Caki2 (cell line): ENCODE measurements at places on chromosomes 6 and 20. TPM values are rescaled to one million over a fixed set of nuclear protein-coding genes. Genes with fewer than 3 reads are reported as not detected.

DPPA5 gene
- total RNA-seq: not detected in 2 replicates

RWDD2A gene
- total RNA-seq: 3.0 and 8.0 TPM in 2 replicates

METTL24 gene
- total RNA-seq: not detected in 2 replicates

BMP6 gene
- 6.4 and 7.5 TPM in 2 replicates for total RNA-seq

ZSCAN31 gene
- total RNA-seq: 97.8 and 235 TPM in 2 replicates

FNDC11 gene
- 1.1 and 8.2 TPM in 2 replicates for total RNA-seq

GRCh38 chr6:109102762-109103161 is 7.5 kb downstream of the CEP57L1 start:
- DNase-seq: no peak

DNA sequence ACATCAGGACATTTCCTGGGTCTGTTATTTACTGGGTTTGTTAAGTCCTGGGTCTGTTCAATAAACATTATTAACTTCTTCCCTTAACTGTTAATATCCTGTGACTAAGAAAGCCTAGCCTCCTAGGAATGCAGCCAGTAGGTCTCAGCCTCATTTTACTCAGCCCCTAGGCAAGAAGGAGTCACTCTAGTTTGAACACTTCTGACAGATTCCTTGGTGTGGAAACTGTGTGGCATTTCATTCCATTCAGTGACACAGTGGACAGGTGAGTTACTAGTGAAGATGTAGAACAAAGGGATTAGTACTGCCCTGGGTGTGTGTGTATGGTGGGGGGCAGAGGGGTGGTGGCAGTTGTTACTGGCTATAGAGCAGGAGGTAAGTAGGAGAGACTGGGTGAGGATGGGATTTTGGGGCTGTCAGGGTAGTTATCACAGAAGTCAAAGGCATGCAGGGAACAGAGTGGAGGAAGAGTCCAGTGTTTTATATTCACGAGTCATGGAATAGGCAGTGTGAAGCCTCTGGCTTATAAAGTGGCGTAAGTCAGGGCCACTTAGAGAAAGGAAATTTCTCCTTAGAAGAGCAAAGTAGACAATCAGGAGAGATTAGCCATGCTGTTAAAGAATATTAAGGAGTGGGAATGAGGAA is 28.4 kb downstream of the RNF182 start:
- DNase-seq: peak; percentile 11

DNA sequence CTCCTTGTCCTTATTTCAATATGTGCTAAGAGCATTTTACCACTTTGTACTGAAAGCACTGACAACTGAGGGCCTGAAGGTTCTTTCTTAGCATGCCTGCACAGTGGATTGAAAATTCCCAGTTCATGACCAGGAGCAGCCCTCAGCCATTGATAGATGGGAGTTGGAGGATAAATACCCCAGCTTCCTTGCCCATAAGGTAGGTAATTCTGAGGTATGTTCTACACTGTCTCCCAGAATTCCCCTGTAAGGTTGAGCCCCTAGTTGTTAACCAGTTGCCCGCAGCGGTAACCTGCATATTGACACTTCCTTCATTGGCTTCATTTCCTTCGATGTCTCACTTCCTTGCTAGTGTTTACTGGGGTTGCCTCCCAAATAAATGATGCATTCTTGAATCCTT is 162.0 kb downstream of the CDC5L start:
- DNase-seq: no peak

GRCh38 chr20:12916699-12917098 is 92.1 kb upstream of the SPTLC3 start:
- peak; percentile 90 for DNase-seq

DNA sequence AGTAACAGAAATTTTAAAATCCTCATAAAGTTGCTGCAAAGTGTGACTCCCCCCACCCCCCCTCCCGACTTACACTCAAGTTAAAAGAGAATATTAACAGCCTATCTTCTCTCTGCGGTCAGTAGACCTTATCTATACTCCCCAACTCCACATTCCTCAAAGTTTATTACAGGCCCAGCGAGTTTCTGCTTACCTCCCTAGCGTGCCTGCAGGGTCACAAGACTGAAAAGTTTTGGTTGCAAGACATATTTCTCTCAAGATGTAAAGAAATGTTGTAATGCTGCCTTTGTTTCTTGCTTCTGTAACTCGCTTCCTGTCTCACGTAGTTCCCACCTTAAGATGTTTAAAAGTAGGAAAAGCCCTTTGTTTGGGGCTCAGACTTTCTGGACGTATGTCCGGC is 699.6 kb downstream of the PHF3 start:
- DNase-seq: no peak

- no peak for DNase-seq
These were observed 490.3 kb downstream of the COL12A1 start for GRCh38 chr6:74715355-74716085.

GRCh38 chr6:124797224-124797623 is 165.0 kb upstream of the RNF217 start:
- no peak for DNase-seq

GRCh38 chr20:1205802-1206201 is 2.5 kb downstream of the C20orf202 start:
- DNase-seq: no peak

- no peak for DNase-seq
These were observed 84.1 kb downstream of the ZFAND3 start for GRCh38 chr6:37903351-37904340.

DNA sequence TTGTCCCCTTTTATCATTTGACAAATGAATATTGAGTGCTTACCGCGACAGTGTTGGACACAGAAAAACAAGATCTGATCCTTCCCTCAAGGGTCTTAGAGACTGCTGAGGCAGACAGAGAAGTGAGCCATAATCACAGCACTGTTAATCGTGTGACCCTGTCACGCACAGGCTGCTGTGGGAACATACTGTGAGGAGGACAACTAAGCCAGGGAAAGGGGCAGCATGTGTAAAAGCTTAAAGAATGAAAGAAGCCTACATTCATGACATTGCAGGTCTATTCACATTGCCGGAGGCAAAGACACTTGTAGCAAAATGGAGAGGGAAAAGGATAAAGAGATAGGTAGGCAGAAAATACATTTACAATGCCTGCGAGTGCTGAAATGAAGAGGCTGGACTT is 32.7 kb downstream of the TRDN start:
- no peak for DNase-seq

GRCh38 chr20:38883981-38884733 is 42.1 kb upstream of the FAM83D start:
- DNase-seq: no peak
